NCI-H510A (cell line): ENCODE measurements at places on chromosomes 5 and 9.

DNA sequence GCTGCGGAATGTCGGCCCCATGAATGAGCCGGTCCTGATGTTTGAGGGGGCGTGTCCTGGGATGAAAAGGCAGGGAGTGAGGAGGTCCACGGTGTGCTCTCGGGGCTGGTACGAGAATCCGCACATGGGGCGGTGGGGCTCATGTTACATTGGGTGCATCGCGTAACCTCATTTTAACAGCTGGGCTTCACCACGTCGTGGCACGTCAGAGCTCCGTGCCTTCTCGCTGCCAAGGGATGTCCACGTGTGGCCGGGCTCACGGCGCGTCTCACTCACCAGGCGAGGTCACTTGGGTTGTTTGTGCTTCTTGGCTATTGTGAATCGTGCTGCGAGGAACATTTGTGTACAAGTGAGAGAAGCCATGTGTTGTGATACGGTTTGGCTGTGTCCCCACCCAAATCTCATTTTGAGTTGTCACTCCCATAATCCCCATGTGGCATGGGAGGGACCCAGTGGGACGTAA, 29.1 kb upstream of the IRX4 start:
- DNase-seq: no peak

GRCh38 chr9:19408316-19408692, 505 bp upstream of the ACER2 start:
- DNase-seq: no peak

DNA sequence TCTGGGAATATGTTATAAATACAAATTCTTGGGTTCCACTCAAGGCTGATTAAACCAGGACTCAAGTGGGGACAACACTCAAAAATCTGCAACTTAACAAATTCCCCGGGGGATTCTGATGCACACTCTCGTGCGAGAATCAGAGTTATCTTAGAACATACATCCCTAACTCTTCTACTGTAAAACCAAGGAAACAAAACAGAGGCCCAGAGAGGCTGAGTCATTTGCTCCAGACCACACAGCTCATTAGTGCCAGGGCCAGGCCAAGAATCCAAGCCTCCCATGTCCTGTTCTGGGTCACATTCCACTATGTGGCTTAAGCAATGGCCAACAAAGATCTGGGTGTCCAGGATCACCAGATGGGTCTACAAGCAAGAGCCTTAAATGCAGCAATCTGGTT, 166.0 kb downstream of the ADAMTS12 start:
- DNase-seq: no peak

DNA sequence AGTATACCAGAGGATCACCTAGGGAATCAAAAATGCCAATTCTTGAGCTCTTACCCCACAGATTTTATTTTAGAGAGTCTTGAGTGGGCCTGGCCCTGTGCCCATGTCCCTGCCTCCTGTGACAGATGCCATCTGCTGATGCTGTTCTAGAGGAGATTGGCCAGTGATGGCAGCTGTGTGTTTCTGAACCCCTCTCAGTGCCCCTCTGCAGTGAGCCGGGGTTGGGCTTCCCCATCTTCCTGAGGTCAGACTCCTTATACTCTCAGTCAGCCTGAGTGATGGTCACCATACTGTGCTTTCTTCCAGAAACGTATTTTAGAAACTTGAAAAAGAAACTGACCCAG, 6.1 kb downstream of the PTCD2 start:
- no peak for DNase-seq

DNA sequence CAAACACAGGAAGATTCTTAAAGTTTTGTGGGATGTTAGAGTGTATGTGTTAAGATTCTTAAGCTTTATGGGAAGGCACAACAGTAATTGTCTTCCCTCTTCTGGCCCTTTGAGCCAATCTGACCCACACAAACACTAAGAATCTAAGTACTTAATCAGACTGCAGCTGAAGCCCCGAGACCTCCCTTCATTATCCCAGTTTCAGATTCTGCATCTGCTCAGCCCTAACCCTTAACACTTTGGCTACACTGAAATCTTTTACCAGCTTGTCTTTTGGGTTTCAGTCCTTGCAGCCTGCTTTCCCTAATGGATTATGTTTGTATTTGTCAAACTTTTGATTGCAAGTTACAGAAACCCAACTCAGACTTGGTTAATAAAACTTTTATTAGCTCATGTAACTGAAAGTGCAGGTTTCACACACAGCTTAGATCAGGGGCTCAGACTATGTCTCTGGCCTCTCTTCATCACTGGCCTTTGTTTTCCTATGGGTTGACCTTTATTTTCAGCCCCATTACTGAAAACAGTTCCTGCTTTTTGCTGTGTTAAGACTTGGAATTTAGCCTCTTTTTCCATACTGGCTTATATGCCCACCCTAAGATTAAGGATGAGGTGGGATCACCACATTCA, 71.5 kb downstream of the COX7C start:
- DNase-seq: no peak

- DNase-seq: no peak
These were observed 1.4 kb upstream of the IPPK start for GRCh38 chr9:92671323-92671722.

DNA sequence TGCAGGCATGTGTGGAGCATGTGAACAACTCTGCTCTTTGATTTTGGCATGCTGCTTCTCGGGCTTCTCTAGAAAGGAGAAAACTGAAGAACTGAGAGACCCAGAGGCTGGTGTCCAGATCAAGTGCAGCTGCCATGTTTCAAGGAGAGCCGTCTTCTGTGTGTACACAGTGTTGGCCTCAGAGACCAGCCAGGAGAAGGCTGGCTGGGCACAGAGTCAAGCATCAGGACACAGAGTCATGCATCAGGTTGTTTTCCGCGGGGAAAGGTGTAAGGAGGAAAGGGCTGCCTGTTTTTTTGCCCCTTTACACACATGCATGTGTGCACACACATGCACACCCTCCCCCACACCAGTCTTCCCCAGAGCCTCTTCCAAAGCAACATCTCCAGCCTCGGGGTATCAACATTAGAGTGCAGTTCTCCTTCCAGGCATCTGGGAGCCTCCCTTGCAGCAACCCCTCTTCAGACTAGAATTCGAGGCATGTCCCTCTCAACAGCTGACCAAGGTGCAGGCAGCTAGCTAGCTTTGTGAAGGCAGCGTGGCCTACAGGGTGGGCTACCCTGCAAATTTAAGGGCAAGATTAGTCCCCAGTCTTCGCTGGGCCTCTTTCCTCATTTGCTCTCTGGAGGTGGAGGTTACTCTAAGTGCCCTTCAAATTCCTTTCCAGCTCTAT, 180.9 kb downstream of the AOPEP start:
- no peak for DNase-seq

GRCh38 chr9:131126059-131126426, 657 bp downstream of the NUP214 start:
- DNase-seq: no peak

GRCh38 chr9:118236625-118237024, 532.4 kb downstream of the TLR4 start:
- DNase-seq: no peak

DNA sequence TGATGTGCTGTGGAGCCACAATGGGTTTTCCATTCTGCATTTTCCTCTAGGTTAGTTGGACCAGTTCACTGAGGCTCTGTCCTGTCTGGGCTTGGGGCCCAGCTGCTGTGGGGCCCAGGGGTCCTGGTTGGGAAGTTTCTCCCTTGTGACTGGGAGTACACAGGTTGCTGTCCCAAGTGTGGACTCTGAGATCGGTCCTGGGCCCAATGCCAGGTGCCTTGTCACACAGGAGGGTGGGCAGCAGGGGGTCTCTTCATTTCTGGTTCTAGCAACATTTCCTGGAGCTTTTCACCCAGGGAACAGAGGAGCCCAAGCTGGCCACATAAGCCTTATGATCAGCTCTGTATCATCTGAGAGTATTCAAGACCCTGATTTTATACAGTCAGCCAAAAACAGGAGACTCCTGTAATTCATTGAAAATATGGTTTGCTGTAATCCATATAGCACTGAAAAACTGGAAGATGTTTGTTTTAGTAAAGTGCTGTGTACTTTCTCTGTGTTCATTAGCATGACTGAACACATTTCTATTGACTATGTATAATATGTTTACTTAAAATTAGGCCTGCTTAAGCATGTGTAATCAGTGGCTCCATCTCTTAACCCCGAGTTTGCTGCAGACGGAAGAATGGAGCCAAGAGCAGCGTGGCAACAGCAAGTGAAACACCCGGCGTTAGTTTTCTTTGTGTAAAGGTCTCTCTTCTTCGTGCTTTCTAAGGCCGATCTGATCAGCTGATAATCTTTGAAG, 62.5 kb downstream of the MVB12B start:
- no peak for DNase-seq

- DNase-seq: no peak
These were observed 9.0 kb downstream of the LCP2 start for GRCh38 chr5:170288551-170288950.

DNA sequence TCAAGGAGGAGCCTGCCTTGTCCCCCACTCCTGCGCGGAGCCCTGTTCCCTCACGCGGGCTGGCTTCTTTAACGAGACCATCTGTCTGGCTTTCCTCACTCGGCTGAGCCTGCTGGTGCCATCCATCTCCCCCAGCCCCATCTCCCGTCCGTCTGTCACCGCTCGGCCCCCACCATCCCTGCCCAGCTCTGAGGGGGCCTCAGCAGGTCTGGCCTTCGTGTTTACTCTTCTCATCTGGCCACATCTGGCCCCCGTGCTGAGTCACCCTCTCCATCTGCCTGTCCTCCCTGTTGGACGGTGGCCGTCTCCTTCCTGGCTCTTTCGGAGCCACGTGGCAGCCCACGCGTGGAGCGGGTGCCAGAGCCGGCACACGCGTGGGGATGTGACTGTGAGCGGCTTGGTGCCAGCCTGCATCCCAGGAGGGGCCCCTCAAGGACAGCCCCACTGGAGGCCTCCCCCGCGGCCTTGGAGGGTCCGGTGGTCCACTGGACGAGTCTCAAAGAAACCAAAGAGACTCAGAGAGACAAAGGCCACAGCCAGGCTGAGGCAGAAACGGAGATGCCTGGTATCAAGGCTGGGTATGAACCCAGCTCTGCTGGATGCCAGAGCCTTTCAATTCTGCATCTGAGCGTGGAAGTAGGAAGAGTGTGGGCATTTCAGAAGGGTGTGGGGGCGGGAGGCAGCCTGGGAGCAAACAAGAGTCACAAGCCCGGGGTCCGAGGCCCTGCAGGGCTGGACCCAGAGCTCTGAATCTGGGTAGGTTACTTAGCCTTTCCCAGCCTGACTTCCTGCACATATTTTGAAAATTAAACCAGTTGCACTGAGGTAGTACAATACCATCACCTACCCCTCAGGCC, 76.7 kb upstream of the UNC5A start:
- no peak for DNase-seq

DNA sequence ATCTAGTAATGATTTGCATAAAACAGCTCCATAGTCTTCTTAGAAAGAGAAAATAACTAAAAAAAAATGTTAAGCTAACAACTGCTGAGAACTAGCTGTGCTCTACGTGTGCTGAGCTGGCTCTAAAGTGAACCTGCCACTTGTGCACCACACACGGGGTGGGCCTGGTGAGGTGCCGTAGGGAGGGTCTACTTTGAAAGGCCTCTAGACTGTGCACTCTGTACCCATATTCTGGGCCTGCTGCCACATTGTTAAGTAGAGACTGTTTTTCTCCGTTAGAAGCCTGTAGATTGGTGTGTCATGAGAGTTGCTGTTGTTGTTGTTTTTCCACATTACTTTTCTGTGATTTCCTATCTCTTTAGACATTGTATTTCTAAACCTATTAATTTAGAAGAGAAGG, 93.9 kb downstream of the CD180 start:
- DNase-seq: no peak

DNA sequence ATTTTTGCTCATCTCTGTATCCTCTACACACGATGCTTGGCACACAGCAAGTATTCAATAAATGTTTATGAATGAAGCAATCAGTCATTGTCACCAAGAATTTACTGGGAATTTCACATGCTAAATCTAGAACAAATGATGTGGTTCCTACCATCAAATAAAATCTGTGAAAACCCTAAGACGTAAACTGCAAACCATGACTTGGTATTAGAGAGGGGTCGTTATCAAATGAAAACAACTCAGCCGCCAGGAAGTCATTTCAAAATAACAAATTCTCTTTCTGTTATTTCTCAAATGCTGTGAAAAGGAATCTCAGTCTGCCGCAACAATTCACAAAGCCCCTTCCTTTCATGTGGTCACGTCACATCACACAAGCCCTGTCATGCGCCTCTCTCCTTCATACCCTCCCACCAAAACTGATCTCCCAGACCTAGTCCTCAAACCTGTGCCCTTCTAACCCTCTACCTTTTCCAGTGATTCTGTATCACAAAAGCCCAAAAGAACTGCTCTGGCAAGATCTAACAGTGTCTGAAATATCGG, 173.6 kb downstream of the DEPDC1B start:
- DNase-seq: no peak

DNA sequence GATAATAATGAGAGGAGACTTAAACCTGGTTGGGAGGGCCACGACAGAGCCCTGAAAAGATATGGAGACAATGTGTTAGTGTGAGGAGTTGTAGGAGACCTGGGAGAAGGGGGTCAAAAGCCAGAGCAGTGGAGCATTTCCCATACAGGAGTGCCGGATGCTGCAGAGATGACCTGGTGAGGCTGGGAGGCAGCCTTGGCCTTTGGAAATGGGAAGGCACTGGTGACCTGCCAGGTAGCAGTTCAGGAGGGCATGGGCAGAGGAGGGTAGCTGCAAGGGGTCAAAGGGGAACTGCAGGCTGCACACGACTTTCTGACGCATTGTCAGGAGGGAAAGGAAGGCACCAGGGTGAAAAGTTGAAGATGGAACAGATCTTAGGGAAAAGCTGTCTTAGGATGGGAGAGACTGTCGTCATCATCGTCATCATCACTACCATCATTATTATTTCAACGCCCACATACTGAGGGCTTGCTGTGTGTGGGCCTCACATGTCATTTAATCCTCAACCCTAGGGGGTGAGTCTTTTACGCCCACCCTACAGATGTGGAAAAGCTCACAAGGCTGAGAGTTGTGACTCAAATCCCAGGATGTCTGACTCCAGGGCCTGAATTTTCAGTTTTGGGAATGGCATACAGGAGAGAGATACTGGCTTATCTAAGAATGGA, 13.3 kb downstream of the ARAP3 start:
- no peak for DNase-seq

DNA sequence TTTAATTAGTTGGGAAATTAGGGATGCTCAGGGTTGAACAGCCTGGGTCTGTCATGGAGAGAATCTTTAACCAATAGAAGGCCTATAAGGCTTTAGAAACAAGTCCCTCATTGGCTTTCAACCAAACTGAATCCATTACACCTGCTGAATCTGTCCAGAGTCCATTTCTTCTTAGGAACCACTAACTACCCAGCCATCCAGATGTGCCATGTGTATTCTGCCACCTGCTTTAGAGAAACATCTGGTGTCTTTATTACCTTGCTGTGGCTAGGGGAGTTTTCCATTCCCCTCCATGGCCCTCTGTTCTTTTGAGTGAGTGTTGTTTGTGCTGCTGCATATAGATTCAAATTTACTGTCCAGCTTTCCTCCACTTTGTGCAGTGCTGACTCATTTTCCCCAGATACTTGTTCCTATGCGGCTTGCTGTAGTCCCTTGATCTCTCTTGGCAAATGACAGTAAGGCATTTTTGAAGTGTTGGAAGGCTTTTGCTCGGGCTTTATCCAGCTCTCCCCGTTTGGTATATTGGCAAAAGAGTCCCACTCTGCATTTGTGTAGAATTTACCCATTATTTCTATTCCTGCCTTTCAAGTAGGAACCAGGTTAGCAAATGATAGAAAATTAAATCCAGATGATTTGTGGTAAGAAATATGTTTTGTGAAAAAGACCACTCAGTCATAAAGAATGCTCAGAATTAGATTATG, 54.6 kb downstream of the NLN start:
- no peak for DNase-seq
